ENCODE measurements at places on chromosomes 1 and 21. TPM values are rescaled to one million over a fixed set of nuclear protein-coding genes. Genes with fewer than 3 reads are reported as not detected.

Gene MCOLN2
- 4.4 TPM for total RNA-seq

Gene PPCS
- total RNA-seq = 55.6 TPM

Gene CHD5
- total RNA-seq = not detected

Gene S100A14
- 2,146 TPM for total RNA-seq

Gene NBPF6
- not detected for total RNA-seq

Gene PGLYRP4
- total RNA-seq = 7.8 TPM

Gene OR14K1
- total RNA-seq = not detected

Gene PROX1
- 0.61 TPM for total RNA-seq

Gene IFI44L
- 0.11 TPM for total RNA-seq

Gene CCDC18
- 6.8 TPM for total RNA-seq

Gene HHIPL2
- not detected for total RNA-seq

Gene NBPF4
- total RNA-seq = not detected

All from esophagus squamous epithelium (tissue), 5 donors.